ENCODE measurements at places on chromosomes 12 and 14. TPM values are rescaled to one million over a fixed set of nuclear protein-coding genes. Genes with fewer than 3 reads are reported as not detected.

RNF212B gene
- not detected for total RNA-seq

EFS gene
- total RNA-seq, result 60.1 TPM

MRPS35 gene
- total RNA-seq, result 24.4 TPM

VPS37B gene
- 21.0 TPM for total RNA-seq

MYH6 gene
- not detected for total RNA-seq

PLEKHG3 gene
- total RNA-seq, result 31.7 TPM

PPHLN1 gene
- total RNA-seq, result 66.6 TPM

NXPH4 gene
- total RNA-seq, result 14.1 TPM

BBOF1 gene
- 3.9 TPM for total RNA-seq

KRT83 gene
- not detected for total RNA-seq

ACVRL1 gene
- 0.42 TPM for total RNA-seq

CDCA3 gene
- total RNA-seq, result 71.4 TPM

ZDHHC22 gene
- total RNA-seq, result 1.9 TPM

SMIM41 gene
- total RNA-seq, result not detected

BEST3 gene
- total RNA-seq, result not detected

ETFBKMT gene
- total RNA-seq, result 0.87 TPM

ZNF219 gene
- total RNA-seq, result 60.9 TPM

SRGAP1 gene
- total RNA-seq, result 13.4 TPM

SRRM4 gene
- 0.76 TPM for total RNA-seq

Measured in endodermal cell (in vitro differentiated cells).